ENCODE measurements at places on chromosomes 7 and 10.
A peak's percentile ranks its signal among the peaks of the same experiment; 100 is the strongest.

GRCh38 chr10:29056729-29057128, 232.1 kb upstream of the LYZL1 start:
- DNase-seq: no peak

DNA sequence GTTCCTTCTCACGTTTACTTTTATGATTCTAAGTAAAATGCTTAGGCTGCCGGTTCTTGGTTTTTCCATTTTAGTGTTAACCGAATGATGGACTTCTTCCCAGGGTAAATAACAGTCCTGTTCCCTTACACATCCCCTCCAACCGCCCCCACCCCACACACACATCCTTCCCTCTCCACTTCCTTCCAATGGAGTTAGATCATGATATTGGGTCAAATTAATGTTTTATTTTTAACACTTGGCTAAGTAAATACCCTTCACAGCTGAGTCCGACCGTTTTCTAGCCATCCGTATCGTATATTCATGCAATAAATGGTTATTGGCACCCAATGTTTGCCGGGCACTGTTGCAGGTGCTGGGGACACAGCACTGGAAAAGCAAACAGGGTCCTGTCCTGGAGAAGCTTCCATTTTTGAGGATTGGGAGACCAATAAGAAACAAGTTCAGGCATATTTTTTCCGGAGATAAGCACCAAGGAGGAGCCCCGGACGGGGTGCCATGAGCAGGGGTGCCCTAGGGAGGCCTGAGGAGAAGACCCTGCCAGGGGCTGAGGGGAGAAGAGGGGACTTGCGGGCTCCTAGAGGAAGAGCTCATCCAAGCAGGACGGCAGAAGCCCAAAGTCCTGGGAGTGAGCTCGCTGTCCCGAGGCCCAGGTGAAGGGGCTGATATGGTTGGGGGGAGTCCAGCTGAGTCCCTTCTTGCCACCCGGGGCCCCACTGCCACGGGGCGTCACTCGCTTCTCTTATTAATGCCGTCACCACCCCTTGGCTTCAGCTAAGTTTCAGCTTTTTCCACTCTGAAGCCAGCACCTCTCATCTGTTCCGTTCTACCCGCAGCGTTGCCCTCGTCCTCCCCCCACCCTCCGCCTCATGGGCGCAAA, 126.0 kb upstream of the RET start:
- no peak for DNase-seq

DNA sequence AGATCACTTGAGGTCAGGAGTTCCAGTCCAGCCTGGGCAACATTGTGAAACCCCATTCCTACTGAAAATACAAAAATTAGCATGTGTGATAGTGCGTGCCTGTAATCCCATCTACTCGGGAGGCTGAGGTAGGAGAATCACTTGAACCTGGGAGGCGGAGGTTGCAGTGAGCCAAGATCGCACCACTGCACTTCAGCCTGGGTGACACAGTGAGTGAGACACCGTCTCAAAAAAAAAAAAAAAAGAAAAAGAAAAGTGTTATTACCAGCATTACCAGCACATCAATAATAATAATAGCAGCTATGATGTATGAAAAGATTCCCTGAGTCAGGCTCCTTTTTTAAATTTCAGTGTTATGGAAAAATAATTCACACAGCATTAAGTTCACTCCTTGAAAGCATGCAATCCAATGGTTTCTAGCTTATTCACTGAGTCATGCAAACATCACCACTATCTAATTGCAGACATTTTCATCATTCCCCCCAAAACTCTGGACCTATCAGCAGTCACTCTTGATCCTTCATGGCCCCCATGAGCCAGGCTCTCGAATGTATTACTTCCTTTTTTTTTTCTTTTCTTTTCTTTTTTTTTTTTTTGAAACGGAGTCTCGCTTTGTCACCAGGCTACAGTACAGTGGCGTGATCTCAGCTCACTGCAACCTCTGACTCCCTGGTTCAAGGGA, 228.4 kb downstream of the FANK1 start:
- DNase-seq: no peak

DNA sequence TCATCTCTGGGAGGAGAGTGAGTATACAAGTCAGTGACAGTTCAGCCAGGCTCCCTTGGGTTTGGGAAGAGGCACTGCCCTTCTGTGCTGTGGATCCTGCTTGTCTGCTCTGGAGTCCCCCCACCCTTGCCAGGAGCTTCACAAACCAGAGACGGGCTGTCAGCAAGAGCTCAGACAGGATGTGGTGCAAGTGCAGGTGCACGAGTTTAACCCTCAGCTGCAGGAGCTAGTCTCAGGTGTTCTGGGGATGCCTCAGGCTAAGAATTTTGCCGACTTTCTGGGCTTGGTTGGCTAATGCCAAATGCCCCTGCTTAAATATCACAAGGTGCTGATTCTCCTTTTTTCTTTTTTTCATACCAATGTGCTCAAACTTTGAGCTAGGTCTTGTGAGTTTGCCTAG, 22.3 kb downstream of the ZNF783 start:
- no peak for DNase-seq

GRCh38 chr7:104553074-104553473, 224.7 kb downstream of the LHFPL3 start:
- no peak for DNase-seq

DNA sequence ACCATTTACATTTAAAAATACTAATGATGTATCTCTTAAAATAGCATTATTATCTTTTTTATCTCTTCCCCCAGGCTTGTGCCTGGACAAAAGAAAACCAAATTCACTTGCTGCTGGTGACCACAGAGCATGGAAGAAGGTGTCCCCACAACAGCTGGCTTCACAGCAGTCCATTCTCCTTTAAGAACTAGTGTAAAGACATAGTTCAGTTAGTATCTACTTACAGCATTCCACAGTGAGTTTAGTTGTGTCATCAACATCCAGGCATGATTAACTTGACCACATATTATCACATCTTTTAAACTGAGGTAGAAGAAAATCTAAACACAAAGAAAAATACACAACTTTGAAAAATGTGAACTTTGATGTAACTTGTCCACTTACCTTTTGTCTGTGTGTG, 55.0 kb downstream of the LRRC17 start:
- DNase-seq: no peak

GRCh38 chr10:111511751-111512150, 434.9 kb downstream of the ADRA2A start:
- no peak for DNase-seq

DNA sequence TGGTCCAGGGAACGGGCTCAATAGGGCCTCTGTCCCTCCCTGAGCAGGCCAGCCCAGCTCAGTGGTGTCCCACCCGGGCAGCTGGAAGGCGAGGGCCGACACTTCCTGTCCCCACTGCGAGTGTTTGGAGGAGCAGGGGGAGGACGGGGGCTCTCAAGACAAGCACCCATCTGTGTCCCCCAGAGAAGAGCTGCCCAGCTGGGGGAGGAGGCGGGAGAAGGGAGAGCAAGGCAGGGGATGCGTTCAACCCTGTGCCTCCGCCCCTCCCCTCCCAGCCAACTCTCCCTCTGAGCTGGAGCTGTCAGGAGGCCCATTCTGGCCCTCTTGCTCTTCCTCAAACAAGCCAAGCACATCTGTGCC, 35.7 kb downstream of the ZCCHC24 start:
- no peak for DNase-seq

DNA sequence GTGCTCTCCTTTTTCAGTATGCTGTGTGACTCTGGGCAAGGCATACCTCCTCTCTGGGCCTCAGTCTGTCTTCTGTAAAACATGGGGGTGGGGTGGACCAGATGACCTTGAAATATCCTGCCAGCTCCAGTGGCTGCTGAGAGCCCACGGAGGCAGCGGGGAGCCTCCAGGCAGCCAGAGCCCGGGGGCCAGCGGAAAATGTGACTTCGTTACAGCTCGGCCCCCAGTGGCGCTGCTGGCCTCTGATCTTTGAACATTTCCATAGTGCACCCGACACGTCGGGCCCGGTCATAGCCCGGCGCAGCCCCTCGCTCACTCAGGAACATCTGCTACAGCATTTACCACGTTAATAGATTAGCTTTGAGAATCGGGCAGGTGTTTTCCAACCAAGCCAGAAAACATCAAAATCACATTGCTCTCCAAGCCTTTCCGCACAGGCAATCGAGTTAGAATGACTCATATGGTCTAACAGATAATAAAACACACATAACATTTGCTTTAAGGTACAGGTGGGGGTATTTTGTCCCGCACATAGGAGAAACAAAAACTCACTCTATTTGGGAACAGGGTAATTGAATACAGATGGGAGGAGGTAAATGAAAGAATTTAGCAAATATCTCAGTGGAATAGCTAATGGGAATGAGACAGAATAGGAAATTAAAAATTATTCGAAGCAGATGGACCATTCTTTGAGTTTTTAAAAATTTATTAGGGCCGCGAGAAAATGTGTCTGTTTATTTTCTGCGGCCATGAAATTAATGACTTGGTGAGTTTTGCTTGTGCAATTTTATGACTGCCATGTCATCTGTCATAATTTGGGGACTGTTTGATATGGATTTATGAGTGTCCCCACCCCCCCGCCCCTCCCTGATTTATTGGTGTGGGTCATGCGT, 26.3 kb upstream of the COMTD1 start:
- DNase-seq: peak; percentile 23

GRCh38 chr10:125689955-125690569, 7.1 kb upstream of the TEX36 start:
- DNase-seq: no peak

DNA sequence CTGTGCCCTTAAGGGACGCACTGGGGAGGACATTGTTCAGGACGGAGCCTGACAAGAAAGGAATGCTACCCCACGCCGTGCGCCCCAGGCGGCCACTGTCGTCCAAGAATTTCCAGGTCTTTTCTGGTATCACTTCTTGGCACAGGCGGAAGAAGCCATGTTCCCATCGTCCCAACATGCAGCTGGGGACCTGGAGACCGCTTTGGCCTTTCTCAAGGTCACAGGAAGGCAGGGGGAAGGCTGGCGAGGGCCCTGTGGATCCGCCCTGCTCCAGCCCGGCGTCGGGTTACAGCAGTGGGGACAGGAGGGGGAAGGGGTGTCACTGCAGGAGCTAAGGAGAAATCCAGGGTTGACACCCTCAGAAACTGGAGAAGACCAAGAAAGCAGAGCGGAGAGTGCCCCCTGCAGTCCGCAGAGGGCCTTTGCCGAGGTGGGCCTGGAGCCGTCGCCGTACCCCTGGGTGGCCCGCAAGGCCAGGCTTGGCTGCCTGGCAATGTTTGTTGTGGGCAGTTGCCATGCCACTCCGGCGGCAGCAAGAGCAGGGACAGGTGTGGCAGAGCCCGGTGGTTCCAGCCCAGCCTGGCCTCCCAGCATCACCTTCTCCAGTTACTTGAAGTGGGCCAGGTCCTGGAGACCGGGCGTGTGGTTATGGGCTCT, 104.1 kb downstream of the LHPP start:
- DNase-seq: peak; percentile 81

- no peak for DNase-seq
These were observed 7.7 kb upstream of the SFRP5 start for GRCh38 chr10:97779492-97779891.

DNA sequence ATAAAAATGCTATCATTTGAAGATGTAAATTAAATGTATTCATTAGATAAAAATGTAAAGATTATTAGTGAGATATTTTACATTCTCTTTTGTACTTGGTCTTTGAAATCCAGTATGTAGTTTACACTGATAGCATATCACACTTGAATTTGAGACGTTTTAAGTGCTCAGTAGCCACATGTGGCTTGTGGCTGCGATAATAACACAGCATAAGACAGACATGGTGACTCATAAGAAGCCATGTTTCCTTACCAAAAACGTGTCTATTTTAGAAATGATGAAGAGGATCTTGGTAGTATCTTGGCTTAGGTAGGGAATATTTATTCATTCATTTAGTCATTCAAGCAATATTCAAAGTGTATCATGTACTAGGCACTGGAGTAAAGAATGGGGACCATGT, 149.3 kb downstream of the POU6F2 start:
- DNase-seq: no peak

DNA sequence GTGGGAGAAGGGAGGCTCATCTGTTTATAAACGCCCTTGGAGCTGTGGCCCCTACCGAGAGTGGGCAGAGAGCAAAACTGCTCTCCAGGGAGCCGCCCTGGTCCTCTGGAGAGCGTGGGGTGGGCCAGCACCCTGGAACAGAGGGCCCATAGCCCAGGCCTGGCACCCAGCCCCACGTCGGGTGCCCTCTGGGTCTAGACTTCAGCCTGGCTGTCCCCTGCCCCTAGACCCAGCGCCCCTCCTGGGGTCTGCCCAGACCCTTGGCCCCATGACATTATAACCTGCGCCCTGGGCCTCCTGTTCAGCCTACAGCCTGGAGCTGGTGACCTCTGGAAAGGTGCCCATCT, 24.7 kb downstream of the GET4 start:
- no peak for DNase-seq

- no peak for DNase-seq
These were observed 180.1 kb downstream of the TCF7L2 start for GRCh38 chr10:113130014-113130641.

- DNase-seq: no peak
These were observed 369.3 kb upstream of the ADARB2 start for GRCh38 chr10:2106641-2107040.

- no peak for DNase-seq
These were observed 6.4 kb upstream of the SPAG6 start for GRCh38 chr10:22338931-22339330.

DNA sequence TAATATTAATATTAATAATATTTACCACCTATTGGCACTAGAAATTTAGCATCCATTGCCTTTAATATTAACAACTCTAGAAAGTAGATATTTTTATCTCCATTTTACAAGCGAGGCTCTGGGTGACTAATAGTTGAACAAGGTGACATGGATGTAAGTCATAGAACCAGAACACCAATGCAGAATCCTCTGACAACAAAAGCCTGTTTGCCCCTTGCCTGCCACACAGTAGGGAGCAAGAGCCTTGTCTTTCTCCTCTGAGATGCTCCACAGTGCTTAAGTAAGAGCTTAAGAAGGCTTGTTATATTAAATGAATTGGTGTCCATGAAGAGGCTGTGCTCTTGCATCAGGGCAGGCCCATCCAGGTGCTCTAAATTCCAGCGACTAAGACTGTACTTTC, 51.2 kb upstream of the LBX1 start:
- no peak for DNase-seq

DNA sequence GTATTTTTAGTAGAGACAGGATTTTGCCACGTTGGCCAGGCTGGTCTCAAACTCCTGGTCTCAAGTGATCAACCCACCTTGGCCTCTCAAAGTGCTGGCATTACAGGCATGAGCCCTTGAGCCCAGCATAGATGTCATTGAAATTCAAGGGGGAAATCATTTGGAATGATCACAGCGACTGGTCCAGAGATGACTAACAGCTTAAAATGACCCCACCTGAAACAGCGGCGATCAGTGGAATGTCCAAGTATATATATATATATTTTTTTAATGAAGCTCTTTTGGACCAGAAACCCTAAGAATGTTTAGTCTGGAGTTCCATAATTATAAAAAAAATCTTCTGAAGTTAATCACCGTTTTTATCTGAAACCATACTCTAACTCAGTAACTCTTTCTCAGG, 12.5 kb upstream of the AKR1E2 start:
- DNase-seq: no peak

- no peak for DNase-seq
These were observed 175.2 kb upstream of the ASAH2 start for GRCh38 chr10:50426485-50426884.

DNA sequence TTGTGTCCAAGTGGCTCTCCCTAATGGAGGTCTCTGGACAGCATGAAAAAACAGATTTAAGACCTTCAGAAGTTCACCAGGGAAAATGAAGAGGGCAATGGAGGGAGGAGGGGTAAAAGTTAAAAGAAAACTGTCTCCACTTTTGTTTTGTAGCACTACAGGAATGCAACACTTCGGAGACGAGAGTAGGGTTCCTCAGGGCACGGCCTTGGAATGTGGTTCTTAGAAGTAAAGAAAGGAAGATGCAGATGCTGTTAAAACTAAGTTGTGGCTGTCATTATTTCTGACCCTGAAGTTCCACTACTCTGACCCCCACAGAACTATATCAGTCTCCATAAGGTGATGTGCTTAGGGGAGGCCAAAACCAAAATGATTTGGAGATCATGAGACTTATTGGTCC, 335.1 kb downstream of the XPNPEP1 start:
- no peak for DNase-seq
